Karpas-422 (cell line): ENCODE measurements at places on chromosomes 16 and 17. TPM values are rescaled to one million over a fixed set of nuclear protein-coding genes. Genes with fewer than 3 reads are reported as not detected.
A peak's percentile ranks its signal among the peaks of the same experiment; 100 is the strongest.

ACTG1 gene
- 2,634 and 2,913 TPM in 2 replicates for total RNA-seq

TCAP gene
- total RNA-seq = 1.5 and 1.9 TPM in 2 replicates

KRT12 gene
- total RNA-seq = not detected in 2 replicates

TBC1D3B gene
- 0.63 and 3.6 TPM in 2 replicates for total RNA-seq

CEP295NL gene
- total RNA-seq = not detected in 2 replicates

CPHXL2 gene
- not detected in 2 replicates for total RNA-seq

GAS7 gene
- 79.9 and 80.1 TPM in 2 replicates for total RNA-seq

ARL5C gene
- not detected in 2 replicates for total RNA-seq

DNA sequence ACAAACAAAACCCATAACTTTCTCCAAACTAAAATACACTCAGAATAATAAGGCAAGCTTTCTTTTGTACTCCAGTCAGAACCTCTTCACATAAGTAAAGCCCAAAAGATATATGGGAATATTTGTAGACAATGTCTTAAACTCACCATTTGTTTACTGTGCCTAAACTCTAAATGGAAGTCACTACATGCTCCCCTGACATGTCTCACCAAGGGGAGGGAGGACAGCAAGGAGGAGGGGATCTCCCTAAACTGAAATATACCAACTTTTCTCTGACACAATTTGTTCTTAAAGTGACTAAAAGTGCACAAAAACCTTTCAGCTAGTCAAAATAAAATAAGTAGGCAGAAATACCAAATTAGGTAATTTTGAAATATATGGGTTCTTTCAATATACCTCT lies 38.5 kb downstream of the GRB7 start:
- peak; percentile 44 for DNase-seq
- peak overlapping the region; percentile 96 for H3K27ac ChIP-seq
- H3K4me3 ChIP-seq = peak overlapping the region; percentile 62
- peaks cover 47% of the 10 kb centered on the region; the same call in 1 of the 2 replicates for H3K36me3 ChIP-seq
- H3K27me3 ChIP-seq = no peaks in the 10 kb centered on the region
- H3K4me1 ChIP-seq = peaks cover 98% of the 10 kb centered on the region

DNA sequence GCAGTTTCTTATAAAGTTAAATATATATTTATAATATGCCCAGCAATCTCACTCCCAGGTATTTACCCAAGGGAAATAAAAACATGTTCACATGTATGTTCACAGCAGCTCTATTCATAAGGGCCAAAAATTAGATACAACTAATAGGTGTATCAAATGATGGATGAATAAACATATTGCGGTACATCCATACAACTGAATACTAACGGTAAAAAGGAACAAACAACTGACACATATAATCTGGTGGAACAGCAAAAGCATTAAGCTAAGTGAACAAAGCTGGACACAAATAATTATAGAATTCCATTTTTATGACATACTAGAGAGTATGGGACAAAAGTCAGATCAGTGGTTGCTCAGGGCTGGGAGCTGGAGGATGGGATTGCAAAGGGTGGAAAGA lies 74.7 kb downstream of the CACNG1 start:
- H3K27me3 ChIP-seq = no peaks in the 10 kb centered on the region
- no peak for DNase-seq
- no peak overlapping the region for H3K4me3 ChIP-seq
- peaks cover 53% of the 10 kb centered on the region for H3K36me3 ChIP-seq
- H3K27ac ChIP-seq = no peak overlapping the region

DNA sequence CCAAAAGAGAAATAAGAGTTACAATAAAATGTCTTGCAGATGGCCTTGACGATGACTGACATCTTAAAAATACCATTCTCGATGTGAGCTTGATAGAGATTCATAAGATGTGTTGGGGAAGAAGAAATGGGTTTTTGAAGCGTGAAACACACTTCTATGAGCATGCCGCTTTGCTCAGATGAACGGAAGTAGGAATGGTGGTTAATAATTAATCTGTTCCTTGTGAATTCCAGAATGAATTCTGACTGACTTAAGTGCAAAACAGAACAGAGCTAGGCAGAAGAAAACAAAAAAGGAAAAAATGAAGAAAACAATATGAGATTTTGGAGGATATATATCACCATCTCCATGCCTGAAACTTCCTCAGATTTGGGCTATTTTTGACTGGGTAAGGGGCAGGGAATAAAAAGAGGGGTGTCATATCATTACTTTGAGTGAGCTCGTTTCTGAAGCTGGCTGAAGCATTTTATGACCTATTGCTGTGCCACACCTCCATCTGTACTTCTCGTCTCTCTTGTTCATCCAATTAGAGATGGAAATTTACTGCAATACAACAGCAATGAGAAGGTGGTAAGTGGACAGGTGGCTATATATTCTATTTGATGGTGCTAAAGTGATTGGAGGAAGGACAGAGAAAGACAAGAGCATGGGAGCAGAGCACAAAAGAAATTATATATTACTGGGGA lies 1152.0 kb upstream of the CDH8 start:
- H3K4me3 ChIP-seq = no peak overlapping the region
- H3K4me1 ChIP-seq = no peaks in the 10 kb centered on the region
- H3K27me3 ChIP-seq = no peaks in the 10 kb centered on the region
- H3K36me3 ChIP-seq = no peaks in the 10 kb centered on the region
- no peak overlapping the region for H3K27ac ChIP-seq

- no peaks in the 10 kb centered on the region for H3K27me3 ChIP-seq
- no peaks in the 10 kb centered on the region for H3K36me3 ChIP-seq
- peak; percentile 72 for DNase-seq
- H3K4me1 ChIP-seq = no peaks in the 10 kb centered on the region
- no peak overlapping the region for H3K27ac ChIP-seq
- H3K4me3 ChIP-seq = no peak overlapping the region
These were observed 48.4 kb downstream of the CENPV start for GRCh38 chr17:16304830-16305229.

- H3K27ac ChIP-seq = no peak overlapping the region
- no peak overlapping the region for H3K4me3 ChIP-seq
- H3K36me3 ChIP-seq = no peaks in the 10 kb centered on the region
- no peaks in the 10 kb centered on the region for H3K27me3 ChIP-seq
- DNase-seq = no peak
These were observed 35.0 kb upstream of the ICAM2 start for GRCh38 chr17:64055183-64056142.

GRCh38 chr17:37567538-37567937 lies 41.7 kb downstream of the SYNRG start:
- no peak for DNase-seq
- H3K27me3 ChIP-seq = no peaks in the 10 kb centered on the region
- H3K36me3 ChIP-seq = peaks cover 38% of the 10 kb centered on the region

- no peaks in the 10 kb centered on the region for H3K36me3 ChIP-seq
- no peaks in the 10 kb centered on the region for H3K4me1 ChIP-seq
- no peaks in the 10 kb centered on the region for H3K27me3 ChIP-seq
- no peak overlapping the region for H3K4me3 ChIP-seq
- no peak overlapping the region for H3K27ac ChIP-seq
- DNase-seq = no peak
These were observed 403.4 kb downstream of the GRIN2A start for GRCh38 chr16:9778849-9779248.

DNA sequence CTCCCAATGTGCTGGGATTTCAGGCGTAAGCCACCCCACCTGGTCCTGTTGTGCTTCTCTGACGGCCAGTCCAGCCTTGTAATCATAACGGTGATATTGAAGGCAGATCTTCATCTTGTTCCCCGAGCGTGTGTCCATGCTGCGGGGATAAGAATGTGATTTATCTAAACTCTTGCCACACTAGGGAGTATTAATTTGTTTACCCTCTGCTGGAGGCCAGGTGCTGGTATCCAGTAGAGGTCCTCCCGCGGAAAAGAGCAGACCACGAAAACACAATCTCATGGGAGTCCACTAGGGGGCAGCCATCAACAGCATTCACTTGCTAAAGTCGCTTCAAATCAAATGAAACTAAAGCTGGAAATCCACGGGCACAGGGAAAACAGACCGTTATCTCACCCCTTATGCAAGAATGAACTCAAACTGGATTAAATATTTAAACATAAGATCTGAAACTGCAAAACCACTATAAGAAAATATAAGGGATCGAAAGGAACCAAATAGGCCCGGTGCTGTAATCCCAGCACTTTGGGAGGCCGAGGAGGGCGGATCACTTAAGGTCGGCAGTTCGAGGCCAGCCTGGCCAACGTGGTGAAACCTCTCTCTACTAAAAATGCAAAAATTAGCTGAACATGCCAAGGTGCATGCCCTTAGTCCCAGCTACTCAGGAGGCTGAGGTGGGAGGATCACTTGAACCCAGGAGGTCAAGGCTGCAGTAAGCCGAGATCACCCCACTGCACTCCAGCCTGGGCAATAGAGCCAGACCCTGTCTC lies 22.3 kb upstream of the RBBP6 start:
- H3K27me3 ChIP-seq = no peaks in the 10 kb centered on the region
- H3K27ac ChIP-seq = no peak overlapping the region
- peaks cover 13% of the 10 kb centered on the region for H3K4me1 ChIP-seq
- H3K4me3 ChIP-seq = no peak overlapping the region
- no peaks in the 10 kb centered on the region for H3K36me3 ChIP-seq

- H3K4me1 ChIP-seq = no peaks in the 10 kb centered on the region
- no peaks in the 10 kb centered on the region for H3K36me3 ChIP-seq
- H3K27me3 ChIP-seq = no peaks in the 10 kb centered on the region
- DNase-seq = no peak
- H3K4me3 ChIP-seq = no peak overlapping the region
These were observed 231.2 kb downstream of the FOXL1 start for GRCh38 chr16:86809458-86809955.

- no peaks in the 10 kb centered on the region for H3K27me3 ChIP-seq
- peak; percentile 91 for DNase-seq
- H3K4me3 ChIP-seq = peak overlapping the region; percentile 4; the same call in 1 of the 2 replicates
- H3K27ac ChIP-seq = no peak overlapping the region
- peaks cover 23% of the 10 kb centered on the region for H3K4me1 ChIP-seq
These were observed 29.0 kb downstream of the HEXIM2 start for GRCh38 chr17:45190503-45191255.

- H3K27me3 ChIP-seq = no peaks in the 10 kb centered on the region
- DNase-seq = no peak
- no peak overlapping the region for H3K4me3 ChIP-seq
- H3K4me1 ChIP-seq = peaks cover 7% of the 10 kb centered on the region
These were observed 7.0 kb downstream of the PLXDC1 start for GRCh38 chr17:39144416-39144840.

DNA sequence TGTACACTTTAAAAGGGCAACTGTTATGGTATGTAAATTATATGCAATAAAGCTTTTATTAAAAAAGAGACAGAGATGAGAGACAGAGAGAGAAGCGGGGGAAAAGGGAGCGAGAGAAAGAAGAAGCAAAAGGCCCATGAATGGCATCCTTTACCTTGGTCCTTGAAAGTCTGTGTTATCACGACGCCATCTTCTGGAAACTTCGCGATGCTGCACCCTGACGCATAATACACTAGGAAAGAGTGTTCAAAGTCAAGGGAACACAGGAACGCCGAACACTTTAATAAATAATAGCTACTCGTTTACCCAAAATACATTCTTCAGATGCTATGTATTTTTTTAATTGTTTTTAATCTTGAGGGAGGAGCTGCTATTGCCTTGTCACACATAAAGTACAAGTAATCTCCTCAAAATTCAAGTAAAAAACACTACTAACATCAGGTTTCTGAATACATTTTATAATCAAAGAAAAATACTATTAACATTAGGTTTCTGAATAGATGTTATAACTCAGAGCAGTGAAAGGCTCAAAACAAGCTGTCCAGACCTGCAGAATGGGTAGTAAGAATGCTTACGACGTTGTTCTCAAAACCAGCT lies 23.0 kb upstream of the SLC38A8 start:
- no peak overlapping the region for H3K4me3 ChIP-seq
- H3K27me3 ChIP-seq = no peaks in the 10 kb centered on the region
- no peak overlapping the region for H3K27ac ChIP-seq
- peaks cover 60% of the 10 kb centered on the region for H3K36me3 ChIP-seq
- no peaks in the 10 kb centered on the region for H3K4me1 ChIP-seq

DNA sequence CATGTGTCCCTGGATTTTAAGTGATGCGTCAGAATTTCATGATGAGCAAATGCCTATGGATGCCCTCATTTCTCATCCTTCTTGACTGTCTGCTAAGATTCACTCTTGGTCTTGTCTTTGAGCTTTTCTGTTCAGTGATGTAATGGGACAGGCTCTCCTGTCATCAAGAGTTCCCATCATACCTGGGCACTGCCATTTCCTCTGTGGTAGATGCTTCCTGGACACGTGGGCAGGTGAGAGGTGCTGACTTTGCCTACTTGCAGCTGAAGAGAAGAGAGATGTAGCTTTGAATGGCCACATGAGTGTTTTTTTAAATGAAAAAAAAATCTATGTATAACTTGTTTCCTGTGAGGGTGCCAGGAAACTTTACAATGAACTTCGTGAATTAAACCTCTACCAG lies 557.7 kb downstream of the MAF start:
- H3K27me3 ChIP-seq = no peaks in the 10 kb centered on the region
- DNase-seq = no peak
- H3K4me1 ChIP-seq = no peaks in the 10 kb centered on the region

- H3K4me3 ChIP-seq = peak overlapping the region; percentile 64; the same call in 1 of the 2 replicates
- no peaks in the 10 kb centered on the region for H3K36me3 ChIP-seq
- no peak for DNase-seq
- no peaks in the 10 kb centered on the region for H3K27me3 ChIP-seq
These were observed 3.9 kb upstream of the SGCA start for GRCh38 chr17:50161911-50162288.

GRCh38 chr17:27449541-27449940 lies 6.7 kb upstream of the KSR1 start:
- H3K36me3 ChIP-seq = no peaks in the 10 kb centered on the region
- H3K4me1 ChIP-seq = no peaks in the 10 kb centered on the region
- DNase-seq = no peak
- H3K27me3 ChIP-seq = no peaks in the 10 kb centered on the region
- H3K27ac ChIP-seq = no peak overlapping the region

GRCh38 chr17:63809970-63810369 lies 17.3 kb upstream of the PSMC5 start:
- DNase-seq = no peak
- H3K4me1 ChIP-seq = no peaks in the 10 kb centered on the region
- H3K4me3 ChIP-seq = no peak overlapping the region
- H3K27me3 ChIP-seq = no peaks in the 10 kb centered on the region

GRCh38 chr17:62899361-62899760 lies 66.7 kb upstream of the TANC2 start:
- no peak for DNase-seq
- no peak overlapping the region for H3K4me3 ChIP-seq
- no peaks in the 10 kb centered on the region for H3K36me3 ChIP-seq
- H3K4me1 ChIP-seq = 0 out of 2 replicates have a peak, but pooled peaks cover 3% of the 10 kb centered on the region
- H3K27ac ChIP-seq = no peak overlapping the region

DNA sequence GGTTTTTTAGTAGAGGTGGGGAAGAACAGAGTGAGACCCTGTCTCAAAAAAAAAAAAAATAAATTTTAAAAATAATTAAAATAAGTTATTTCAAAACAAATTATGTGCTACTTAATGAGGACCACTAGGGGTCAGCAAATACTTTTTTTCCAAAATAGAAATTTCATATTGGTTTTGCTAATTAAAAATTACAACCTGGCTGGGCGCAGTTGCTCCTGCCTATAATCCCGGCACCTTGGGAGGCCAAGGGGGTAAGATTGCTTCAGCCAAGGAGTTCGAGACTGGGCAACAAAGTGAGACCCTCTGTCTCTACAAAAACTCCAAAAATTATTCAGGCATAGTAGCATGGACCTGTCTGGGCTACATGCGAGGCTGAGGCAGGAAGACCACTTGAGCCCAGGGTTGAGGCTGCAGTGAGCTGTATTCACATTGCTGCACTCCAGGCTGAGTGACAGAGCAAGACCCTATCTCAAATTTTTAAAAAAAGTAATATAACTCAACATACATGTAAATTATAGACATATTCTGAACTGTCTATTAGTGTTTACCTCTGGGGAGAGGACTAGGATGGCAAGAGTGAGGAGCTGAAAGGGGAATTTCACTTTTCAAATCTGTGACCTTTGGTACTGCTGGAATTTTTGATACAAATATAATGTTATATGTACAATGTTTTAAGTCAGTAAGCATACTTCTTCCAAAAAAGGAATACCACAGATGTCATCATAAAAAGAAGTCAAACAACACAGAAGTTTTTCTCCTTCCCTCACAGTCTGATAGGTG lies 8.1 kb downstream of the MEIOB start:
- no peak overlapping the region for H3K4me3 ChIP-seq
- no peaks in the 10 kb centered on the region for H3K27me3 ChIP-seq
- peak; percentile 78 for DNase-seq
- no peak overlapping the region for H3K27ac ChIP-seq
